ENCODE measurements at places on chromosomes 5 and 9.

- H3K27ac ChIP-seq = no peak overlapping the region
- H3K4me1 ChIP-seq = no peaks in the 10 kb centered on the region
- no peaks in the 10 kb centered on the region for H3K27me3 ChIP-seq
- no peak overlapping the region for H3K4me3 ChIP-seq
- no peak for DNase-seq
Measured at GRCh38 chr5:113081091-113081839, 104.7 kb downstream of the DCP2 start.

GRCh38 chr5:62771341-62771740, 192.7 kb downstream of the LRRC70 start:
- H3K36me3 ChIP-seq = no peaks in the 10 kb centered on the region
- no peak overlapping the region for H3K4me3 ChIP-seq
- H3K27ac ChIP-seq = no peak overlapping the region
- H3K4me1 ChIP-seq = no peaks in the 10 kb centered on the region

GRCh38 chr5:139474890-139475791, 4.3 kb downstream of the SMIM33 start:
- H3K4me1 ChIP-seq = peaks cover 3% of the 10 kb centered on the region
- H3K27me3 ChIP-seq = no peaks in the 10 kb centered on the region
- no peak for DNase-seq
- no peak overlapping the region for H3K4me3 ChIP-seq

DNA sequence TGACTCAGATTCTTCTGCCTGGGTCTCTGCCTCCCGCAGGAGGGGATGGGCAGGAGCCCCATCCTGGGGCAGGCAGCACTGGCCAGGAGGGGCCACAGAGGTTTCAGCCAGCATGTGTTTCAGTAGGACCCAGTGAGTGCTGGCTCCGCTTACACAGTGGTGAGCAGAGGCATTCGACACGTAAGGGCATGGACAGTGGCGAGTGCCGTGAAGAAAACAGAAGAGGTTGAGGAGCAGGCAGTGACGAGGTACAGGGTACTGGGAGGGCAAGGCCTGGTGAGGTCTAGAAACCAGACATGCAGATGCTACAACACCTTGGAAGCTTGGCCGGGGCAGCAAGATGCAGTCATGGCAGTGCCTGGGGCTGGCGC, 41.5 kb downstream of the CACNA1B start:
- H3K27ac ChIP-seq = no peak overlapping the region
- no peak for DNase-seq
- no peaks in the 10 kb centered on the region for H3K36me3 ChIP-seq
- H3K4me3 ChIP-seq = no peak overlapping the region

DNA sequence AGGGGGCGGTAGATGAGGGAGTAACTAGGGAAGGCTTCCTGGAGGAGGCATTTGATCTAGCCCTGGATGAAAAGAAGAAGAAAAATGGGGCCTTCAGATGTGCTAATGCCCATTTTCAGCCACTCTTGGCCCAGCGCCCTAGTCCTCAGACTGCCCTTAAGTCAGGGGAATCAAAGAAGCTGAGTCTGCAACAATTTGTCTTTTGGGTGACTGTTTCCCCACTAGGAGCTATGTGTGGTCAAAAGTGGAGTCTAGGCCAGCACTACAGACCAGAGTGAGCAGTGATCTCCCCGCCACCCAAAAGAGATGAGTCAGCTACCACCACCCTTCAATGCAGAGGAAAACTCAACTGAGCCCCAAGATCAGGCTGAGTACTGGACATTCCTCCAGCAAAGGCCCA, 542.1 kb downstream of the BNC2 start:
- no peak for DNase-seq
- no peak overlapping the region for H3K4me3 ChIP-seq
- H3K27ac ChIP-seq = no peak overlapping the region
- no peaks in the 10 kb centered on the region for H3K36me3 ChIP-seq
- H3K27me3 ChIP-seq = no peaks in the 10 kb centered on the region
- H3K4me1 ChIP-seq = no peaks in the 10 kb centered on the region

DNA sequence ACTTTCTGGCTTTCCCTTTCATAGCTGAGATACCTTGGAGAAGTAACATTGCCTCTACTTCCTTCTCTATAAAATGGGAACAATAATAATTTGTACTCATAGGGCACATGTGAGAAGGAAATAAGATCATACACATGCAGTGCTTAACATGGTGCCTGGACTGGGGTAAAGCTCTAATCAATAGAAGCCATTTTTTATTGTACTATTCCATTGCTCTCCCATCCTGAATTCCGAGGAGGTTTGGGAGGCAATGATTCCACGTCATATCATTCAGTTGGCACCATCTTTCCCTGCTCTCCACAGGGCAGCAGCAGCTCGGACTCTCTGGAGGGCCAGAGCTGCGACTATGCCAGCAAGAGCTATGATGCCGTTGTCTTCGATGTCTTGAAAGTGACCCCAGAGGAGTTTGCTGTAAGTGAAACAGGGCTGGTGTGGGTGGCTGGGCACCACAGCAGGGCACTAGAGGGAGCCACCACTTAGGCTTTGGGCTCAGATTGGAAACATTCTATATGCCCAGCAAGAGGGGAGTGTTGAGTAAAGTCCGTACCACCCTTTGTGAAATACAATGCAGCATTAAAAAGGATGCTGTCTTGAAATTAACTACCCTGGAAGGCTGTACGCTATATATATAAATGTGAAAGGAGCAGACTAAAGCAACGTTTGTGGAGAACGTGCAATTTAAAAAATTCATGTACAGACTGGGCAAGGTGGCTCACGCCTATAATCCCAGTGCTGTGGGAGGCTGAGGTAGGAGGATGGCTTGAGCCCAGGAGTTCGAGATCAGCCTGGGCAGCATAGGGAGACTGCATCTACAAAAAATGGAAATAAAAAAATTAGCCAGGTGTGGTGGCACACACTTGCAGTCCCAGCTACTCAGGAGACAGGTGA, 51.2 kb downstream of the RALGPS1 start:
- no peaks in the 10 kb centered on the region for H3K4me1 ChIP-seq
- no peaks in the 10 kb centered on the region for H3K36me3 ChIP-seq
- H3K27ac ChIP-seq = no peak overlapping the region
- H3K27me3 ChIP-seq = no peaks in the 10 kb centered on the region
- peak; percentile 42 for DNase-seq
- no peak overlapping the region for H3K4me3 ChIP-seq

DNA sequence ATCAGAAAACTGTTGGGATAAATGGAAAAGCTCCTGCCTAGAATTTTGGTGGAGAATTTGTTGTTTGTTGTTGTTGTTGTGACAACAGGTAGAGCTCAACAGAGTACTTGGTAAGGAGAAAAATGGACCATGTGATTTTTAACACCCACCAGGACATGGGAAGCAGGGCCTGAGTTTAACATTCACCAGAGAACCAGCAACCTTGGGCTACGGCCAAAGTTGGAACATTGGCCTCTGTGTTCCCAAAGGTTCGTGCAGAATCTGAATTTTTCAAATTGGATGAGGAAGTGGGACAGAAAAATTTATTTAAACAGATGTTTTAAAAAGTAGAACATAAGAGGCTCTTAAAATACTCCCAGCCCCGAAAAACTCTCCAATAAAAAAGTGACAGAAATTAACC, 127.0 kb downstream of the GNA14 start:
- no peaks in the 10 kb centered on the region for H3K27me3 ChIP-seq
- no peaks in the 10 kb centered on the region for H3K4me1 ChIP-seq
- H3K36me3 ChIP-seq = no peaks in the 10 kb centered on the region

DNA sequence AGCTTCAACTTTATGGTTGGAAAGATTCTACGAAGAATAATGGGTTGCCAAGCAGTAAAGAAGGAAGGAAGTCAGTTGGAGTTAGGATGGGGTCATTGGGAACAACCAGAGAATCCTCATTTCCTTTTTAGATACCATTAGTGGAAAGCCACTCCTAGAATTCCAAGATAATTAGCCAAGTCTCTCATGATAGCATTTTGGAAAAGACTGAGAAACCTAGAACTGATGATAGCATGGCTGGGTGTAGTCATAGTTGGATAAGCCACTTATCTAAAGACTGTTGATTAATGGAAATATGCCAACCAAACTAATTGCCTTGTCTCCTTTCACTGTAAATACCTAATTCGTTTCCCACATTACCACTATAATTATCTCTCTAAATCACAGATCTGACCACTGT, 377.0 kb downstream of the GLIS3 start:
- no peaks in the 10 kb centered on the region for H3K4me1 ChIP-seq
- DNase-seq = no peak
- H3K27ac ChIP-seq = no peak overlapping the region
- no peak overlapping the region for H3K4me3 ChIP-seq

DNA sequence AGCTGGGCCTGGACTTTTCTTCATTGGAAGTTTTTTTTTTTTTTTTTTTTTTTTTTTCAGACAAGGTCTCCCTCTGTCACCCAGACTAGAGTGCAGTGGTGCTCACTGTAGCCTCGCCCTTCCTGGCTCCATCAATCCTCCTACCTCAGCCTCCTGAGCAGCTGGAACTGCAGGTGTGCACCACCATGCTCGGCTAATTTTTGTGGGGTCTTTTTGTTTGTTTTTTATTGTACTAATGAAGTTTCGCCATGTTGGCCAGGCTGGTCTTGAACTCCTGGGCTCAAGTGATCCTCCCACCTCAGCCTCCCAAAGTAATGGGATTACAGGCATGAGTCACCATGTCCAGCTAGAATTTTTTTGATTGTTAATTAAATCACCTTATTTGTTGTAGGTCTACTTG, 3.6 kb downstream of the DNAJC18 start:
- no peak overlapping the region for H3K4me3 ChIP-seq
- peak; percentile 23 for DNase-seq
- no peaks in the 10 kb centered on the region for H3K4me1 ChIP-seq
- H3K27ac ChIP-seq = no peak overlapping the region
- H3K36me3 ChIP-seq = peaks cover 32% of the 10 kb centered on the region

- DNase-seq = no peak
- H3K27ac ChIP-seq = no peak overlapping the region
- no peaks in the 10 kb centered on the region for H3K36me3 ChIP-seq
- no peaks in the 10 kb centered on the region for H3K27me3 ChIP-seq
Measured at GRCh38 chr9:116115761-116116353, 37.7 kb upstream of the PAPPA start.

DNA sequence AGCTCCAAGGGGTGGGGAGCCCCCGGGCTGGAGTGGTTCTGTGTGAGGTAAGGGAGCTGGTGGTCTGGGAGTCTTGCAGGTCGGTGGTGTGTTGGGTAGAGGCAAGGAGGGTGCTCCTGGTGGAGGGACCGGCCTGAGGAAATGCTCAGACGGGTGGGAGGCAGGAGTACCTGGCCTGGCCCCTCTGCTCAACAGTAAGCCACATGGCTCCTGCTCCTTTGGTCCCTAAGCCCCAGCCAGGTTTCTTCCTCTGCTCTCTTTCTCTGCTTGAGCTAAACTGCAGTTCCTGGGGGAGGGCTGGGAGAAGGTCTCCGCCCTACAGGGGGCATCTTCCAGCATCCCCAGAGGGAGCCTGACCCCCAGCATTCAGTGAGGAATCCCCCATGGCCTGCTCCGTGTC, 17.2 kb downstream of the TSPAN17 start:
- H3K36me3 ChIP-seq = no peaks in the 10 kb centered on the region
- H3K4me3 ChIP-seq = no peak overlapping the region
- DNase-seq = no peak
- peaks cover 40% of the 10 kb centered on the region for H3K27me3 ChIP-seq

DNA sequence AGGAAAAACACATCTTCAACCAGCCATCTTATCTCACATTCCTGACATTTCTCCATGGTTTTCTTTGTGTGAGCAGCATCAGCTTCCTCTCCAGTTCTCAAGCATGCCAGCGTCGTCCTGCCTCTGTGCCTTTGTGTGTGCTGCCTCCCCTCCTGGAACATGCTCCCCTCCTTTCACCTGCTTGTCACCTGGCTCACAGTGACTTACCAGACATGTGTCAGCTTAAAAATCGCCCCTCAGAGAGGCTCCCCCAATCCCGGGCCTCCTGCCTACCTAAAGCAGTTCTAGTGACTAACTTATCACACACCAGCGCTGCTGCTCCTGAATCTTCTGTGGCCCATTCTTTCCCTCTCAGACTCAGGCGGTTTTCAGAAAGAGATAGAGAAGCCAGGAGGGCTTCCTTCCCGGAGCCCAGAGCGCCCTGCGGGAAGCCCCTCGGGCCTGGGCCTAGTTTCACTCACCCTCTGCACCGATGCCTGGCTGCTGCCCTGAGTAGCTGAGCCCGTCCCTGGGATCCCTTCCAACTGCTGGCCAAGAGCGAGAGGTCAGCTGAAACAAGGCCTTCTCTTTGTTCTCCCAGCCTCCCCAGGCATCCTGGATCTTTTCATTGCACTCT, 51.1 kb upstream of the MVB12B start:
- no peak for DNase-seq
- H3K4me3 ChIP-seq = no peak overlapping the region
- H3K36me3 ChIP-seq = no peaks in the 10 kb centered on the region
- H3K27me3 ChIP-seq = peaks cover 17% of the 10 kb centered on the region

GRCh38 chr9:34493972-34494535, 28.7 kb downstream of the ENHO start:
- no peak for DNase-seq
- peaks cover 16% of the 10 kb centered on the region for H3K27me3 ChIP-seq
- no peaks in the 10 kb centered on the region for H3K4me1 ChIP-seq
- H3K27ac ChIP-seq = no peak overlapping the region

- H3K27me3 ChIP-seq = no peaks in the 10 kb centered on the region
- DNase-seq = no peak
- no peaks in the 10 kb centered on the region for H3K36me3 ChIP-seq
- no peak overlapping the region for H3K4me3 ChIP-seq
Measured at GRCh38 chr5:14267991-14268708, 125.0 kb downstream of the TRIO start.

- no peak for DNase-seq
- H3K4me3 ChIP-seq = no peak overlapping the region
- H3K4me1 ChIP-seq = no peaks in the 10 kb centered on the region
Measured at GRCh38 chr5:66666778-66667177, 70.6 kb downstream of the MAST4 start.

DNA sequence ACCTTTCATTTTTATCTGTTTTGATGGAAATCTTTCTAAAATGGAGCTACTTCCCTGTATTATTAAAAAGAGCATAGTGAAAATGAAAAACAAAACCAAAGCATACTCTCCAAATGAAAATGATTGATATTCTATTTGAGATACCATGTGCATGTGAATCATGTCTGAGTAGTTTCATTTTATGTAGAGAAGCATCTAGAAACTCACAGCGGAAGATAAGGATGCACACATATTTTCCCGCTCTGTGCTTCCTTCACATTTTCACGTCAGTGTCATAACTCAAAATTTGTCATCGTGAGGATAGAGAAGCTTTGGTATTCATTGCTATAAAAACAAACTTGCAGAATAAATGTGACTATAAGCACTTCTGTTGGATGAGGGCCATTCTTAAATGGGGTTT, 34.0 kb upstream of the CLINT1 start:
- no peaks in the 10 kb centered on the region for H3K4me1 ChIP-seq
- no peaks in the 10 kb centered on the region for H3K36me3 ChIP-seq
- no peaks in the 10 kb centered on the region for H3K27me3 ChIP-seq
- no peak overlapping the region for H3K4me3 ChIP-seq
- no peak overlapping the region for H3K27ac ChIP-seq

DNA sequence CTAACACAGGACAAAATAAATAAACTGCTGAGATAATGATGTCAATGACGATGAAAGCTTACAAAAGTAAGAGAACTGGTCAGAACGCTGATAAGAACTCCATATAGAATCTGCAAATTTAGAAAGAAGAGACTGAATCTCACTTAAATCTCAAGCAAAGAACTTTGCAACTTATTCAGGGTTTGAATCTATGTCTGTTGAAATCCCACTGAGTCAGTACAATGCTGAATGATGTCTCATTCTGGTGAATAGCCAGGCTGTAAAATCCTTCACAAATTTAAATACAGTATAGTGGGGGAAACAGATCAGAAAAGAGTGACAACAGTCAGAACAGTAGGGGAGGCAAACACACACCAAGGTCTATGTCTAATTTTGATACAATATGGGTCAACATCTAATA, 38.9 kb upstream of the NR3C1 start:
- no peaks in the 10 kb centered on the region for H3K27me3 ChIP-seq
- H3K4me1 ChIP-seq = no peaks in the 10 kb centered on the region
- H3K36me3 ChIP-seq = no peaks in the 10 kb centered on the region
